ENCODE measurements at places on chromosomes 5 and 9.

DNA sequence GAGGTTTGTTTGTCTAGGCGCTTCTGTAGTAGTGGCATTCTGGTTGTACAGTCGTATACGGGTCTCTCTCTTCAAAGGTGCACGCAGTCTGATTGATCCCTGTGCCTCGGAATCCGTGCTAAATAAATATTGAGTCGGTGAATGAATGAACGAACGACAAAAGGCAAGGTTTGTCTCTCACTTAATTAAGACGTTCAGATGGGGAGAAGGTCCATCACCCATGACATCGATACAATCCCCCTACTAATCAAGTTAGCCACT is 500 bp upstream of the CREBRF start:
- DNase-seq, result no peak

- no peak for DNase-seq
Observed at GRCh38 chr5:127608077-127608660, 40.7 kb upstream of the CTXN3 start.

DNA sequence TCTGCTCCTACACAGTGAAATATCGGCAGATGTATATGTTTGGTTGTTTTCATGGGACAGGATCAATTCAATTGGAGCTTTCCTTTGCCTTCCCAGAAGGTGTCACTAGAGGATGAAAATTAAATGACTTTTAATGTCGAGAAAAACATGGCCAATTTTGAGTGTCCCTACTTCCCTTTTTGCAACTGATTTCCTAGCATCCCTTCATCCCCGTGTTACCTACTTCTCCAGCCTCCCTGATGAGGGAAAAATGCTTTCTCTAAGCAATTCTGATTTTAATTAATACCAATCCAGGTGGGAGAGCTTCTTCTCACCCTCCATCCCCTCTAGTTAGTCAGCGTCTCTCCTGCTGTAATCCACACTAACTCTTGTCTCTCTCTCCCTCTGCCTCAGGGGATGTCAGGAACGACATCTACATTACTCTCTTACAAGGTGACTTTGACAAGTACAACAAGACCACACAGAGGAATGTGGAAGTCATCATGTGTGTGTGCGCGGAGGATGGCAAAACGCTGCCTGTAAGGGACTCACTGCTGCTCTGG is 64.9 kb downstream of the DOCK2 start:
- peak; percentile 40 for DNase-seq

- DNase-seq, result no peak
Observed at GRCh38 chr5:14175381-14175780, 32.2 kb downstream of the TRIO start.

- no peak for DNase-seq
Observed at GRCh38 chr5:159712672-159713071, 203.6 kb upstream of the ADRA1B start.

DNA sequence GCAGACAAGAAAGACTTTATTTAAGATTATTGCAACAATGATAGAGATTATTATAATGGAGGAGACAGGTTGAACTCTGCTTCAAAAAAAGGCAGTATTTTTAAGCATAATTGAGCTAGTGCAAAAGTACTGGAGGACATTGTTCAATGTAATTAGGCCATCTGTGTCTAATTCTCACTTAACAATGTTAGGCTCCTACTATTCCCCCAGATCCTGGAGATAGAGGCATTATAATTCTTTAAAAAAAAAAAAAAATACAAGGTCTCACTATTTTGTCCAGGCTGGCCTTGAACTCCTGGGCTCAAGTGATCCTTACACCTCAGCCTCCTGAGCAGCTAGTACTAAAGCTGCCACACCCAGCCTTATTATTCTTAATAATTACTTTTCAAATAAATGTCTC is 193.4 kb upstream of the NUDT12 start:
- no peak for DNase-seq

- no peak for DNase-seq
Observed at GRCh38 chr5:155750571-155750970, 576.4 kb upstream of the SGCD start.

DNA sequence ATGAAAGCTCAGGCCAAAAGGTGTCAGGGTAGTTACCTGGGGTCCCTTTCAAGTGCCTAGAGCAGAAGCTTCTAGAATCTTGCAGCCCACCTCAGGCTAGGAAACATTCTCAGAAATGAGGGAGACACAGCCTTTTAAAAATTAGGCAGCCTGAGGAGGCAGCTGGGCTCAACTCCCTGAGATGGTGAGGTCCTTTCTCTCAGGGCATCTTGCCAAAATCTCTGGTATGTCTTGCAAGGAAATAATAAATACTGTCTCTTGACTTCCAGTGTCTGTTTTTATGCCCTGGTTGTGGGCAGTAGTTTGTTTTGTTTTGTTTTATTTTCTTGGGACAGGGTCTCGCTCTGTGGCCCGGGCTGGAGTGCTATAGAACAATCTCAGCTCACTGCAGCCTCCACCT is 100.9 kb upstream of the APC start:
- no peak for DNase-seq

DNA sequence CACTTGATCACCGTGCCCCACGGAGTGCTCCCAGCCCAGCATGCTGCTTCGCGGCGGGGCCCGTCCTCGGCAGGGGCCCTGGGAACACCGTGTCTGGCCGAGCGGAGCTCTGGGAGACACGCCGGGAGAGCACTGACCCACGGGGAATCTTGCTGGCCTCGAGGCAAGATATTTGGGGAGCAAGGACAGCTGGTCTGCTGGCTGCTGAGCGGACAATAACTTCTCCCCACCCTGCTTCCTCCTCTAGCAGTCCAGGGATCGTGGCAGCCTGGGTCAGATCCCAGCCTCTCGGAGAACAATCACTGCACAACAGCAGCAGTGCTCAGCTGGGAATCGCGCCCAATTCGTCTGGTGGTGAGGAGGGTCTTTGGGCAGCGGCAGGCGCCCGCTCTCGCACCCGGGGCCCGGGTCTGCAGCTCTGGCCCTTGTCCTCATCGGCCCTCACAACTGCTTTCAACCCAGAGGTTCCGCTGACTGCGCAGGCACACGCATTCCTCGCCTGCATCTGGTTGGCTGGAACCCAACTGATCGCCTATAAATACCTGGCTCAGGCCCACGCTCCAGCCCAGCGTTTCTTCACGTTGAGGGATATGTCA is 43.4 kb downstream of the DBH start:
- DNase-seq, result no peak

GRCh38 chr5:52844885-52845284 is 57.2 kb downstream of the ITGA1 start:
- DNase-seq, result no peak

DNA sequence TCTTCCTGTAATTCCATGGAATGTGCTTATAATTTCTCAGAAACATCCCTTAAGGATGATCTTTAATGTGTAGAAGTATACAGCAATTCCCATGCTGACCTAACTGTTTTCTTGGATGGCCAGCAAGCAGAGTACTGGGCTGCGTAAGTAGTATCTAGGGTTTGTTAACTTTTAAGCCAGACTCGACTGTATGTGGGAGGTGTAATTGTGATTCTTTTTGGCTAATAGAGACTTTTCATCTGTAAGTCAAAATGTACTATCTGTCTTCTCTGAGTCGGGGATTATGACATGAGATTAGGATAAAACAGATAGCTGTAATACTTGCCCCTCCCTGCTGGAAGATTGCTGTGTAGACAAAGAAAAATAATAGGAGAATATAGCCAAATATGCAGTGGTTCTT is 169.3 kb downstream of the SGCD start:
- no peak for DNase-seq

GRCh38 chr9:92978345-92978875 is 31.1 kb downstream of the FGD3 start:
- no peak for DNase-seq

GRCh38 chr9:97039514-97039860 is 545 bp upstream of the CTSV start:
- no peak for DNase-seq

DNA sequence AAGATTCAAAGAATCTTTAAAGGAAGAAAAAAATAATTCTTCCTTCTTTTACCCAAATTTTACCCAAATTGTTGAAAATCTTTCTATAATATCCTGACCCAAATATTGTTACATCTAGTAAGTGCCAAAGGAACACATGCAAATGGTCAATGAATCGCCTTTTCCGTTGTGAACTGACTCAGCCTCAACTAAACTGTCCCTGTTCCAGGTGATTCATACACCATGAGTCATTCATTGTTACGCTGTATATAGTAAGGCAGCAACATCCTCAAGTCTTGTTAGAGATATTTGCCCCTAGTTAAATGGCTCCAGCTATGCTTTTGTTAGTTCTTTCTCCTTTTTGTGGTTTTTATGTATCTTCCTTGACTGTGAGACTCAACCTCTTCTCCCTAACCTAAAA is 9.7 kb downstream of the PTGER4 start:
- peak; percentile 15 for DNase-seq

DNA sequence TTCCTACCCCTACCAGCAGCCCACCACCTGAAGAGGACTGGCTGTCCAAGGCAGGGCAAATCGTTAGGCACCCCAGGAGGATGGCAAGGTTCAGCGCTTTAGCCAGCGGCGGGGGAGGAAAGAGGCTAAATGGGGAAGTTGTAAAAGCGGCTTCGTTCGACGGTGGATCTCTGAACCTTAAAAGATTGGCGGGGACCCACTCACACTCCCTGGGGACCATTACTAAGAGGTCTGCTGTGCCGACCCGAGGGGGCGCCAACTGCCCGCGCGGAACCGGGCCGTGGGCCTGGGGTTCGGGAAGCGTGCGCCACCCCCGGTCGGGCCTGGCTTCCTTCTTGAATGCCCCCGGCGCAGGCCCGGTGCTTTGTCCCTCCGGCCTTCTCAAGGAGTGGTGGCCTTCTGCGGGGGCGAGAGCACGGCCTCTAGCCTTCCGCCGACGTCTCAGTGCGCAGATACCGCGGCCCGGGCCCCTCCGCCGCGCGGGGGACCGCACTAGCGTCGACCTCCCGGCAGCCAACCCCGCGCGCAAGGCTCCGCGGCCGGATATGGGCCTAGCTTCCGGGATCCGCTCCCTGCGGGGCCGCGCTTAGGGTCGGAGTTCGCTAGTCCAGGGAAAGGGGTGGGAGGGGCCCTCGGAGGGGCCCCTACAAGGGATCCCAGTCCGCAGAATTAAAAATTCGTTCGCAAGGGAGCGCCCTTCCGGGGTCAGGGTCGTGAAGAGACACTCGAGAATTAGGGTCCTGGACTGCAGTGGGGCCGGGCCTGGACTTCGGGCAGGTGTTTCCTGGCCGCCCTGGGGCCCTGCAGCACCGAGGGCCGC is 10.5 kb downstream of the NR2F1-AS1 start:
- no peak for DNase-seq

GRCh38 chr5:8750100-8750499 is 795.8 kb downstream of the SEMA5A start:
- no peak for DNase-seq

DNA sequence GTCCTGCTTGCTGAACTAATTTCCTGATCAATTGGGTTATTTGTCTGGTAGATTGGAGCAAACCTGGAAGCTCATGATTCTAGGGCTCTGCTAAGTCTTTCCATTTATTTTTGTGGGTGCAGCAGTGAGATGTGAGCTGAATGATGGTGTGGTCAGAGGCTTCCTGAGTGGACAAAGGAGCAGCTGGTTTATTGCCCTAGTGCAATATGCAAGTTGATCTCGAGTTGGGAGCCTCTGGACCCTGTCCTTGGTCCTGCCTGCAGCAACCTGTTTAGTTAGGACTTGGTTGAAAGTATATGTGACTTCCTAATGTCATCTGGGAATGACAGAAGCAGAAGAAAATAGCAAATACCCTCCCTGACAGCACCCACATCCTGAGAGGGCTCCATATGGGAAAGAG is 4.2 kb upstream of the UNC5A start:
- DNase-seq, result peak; percentile 17

DNA sequence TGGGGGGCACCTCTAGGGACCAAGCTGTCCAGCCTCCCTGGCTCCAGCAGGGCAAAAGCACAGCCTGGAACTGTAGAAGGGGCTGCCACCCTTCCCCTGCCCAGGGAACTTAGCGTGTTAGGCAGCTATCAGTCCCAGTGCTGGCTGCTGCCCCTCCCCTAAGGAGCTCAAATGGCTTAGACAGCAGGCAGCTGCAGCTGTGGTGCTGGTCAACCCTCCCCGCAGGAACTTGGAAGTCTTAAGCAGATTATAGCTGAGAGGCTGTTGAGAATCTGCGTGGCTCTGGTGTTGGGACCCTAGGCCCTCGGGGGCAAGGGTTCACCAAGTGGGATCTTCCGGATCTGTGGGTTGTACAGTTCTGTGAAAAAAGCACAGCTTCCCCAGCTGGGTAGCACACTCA is 536.5 kb upstream of the CDH10 start:
- no peak for DNase-seq

DNA sequence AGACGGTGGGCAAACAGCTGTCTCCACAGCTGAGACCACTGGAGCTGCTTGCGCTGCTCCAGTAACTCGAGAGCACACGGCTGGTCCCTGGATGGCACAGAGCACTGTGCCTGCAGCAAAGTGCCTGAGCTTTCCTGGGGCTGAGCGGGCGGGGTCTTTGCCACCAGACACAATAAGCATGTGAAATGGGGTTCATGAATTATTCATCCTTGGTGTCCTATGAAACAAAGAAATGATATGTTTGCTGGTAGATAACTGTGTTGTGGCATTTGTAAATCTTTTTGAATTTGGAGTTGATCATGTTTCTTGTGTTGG is 151.7 kb upstream of the MPDZ start:
- no peak for DNase-seq

DNA sequence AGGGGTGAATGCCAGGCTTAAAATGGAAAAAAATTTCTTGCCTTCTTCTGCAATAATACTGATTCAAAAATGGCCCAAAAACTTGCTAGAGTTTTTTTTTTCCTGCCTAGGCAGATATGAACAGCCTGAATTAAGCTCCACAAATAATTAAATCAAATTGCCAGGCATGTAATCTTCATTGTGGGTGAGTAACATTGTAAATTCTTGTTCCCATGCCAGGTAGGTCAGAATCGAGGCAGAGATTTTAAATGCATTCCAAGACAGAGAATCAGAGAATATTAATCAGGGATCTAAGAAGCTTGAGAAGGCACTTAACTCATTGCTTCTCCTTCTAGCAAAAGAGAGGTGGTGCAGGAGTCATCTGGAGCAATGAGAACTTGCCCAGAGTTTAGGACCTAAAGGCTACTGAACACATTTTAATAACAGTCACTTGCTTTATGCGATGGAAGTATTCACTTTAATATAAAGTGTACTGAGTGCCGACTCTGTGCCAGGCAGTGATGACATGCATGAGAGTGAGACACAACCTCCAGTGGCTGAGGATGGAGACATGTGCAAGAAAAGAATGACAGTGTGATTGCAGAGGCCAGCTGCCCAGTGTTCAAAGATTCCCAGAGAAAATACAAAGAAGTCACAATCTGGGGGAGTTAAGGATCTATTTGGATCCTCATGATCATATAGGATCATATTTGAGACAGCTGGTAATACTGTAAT is 102.3 kb downstream of the APBA1 start:
- no peak for DNase-seq

DNA sequence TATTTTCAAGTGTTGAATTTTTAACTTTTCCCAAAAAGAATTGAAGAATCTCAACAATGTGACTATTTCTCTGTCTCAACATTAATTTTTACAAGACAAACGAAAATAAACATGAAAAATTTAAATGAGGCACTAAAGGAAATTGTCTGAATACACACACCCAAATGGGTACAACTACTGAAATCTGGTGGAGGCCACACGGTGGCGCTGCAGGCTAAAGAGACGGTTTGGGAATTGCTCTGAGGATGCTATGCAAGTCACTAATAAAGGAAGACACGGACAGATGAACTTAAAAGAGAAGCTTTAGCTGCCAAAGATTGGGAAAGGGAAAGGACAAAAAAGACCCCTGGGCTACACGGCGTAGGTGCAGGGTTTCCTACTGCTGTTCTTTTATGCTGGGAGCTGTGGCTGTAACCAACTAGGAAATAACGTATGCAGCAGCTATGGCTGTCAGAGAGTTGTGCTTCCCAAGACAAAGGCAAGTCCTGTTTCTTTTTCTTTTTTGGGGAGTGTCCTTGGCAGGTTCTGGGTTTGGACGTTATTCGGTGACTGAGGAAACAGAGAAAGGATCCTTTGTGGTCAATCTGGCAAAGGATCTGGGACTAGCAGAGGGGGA is at the start of gene PCDHB10:
Gene PCDHB10 (plus strand): TSS at position 244 of the 616 bp plus-strand sequence. CDS start 200 bp downstream, at position 444.
- DNase-seq, result peak; percentile 36
